Upper lobe of right lung (tissue), 1 donor: ENCODE measurements at places on chromosomes 13 and 19. TPM values are rescaled to one million over a fixed set of nuclear protein-coding genes. Genes with fewer than 3 reads are reported as not detected.

The FOSB gene
- total RNA-seq = 3.6 TPM

- no peaks in the 10 kb centered on the region for H3K36me3 ChIP-seq
- peaks cover 58% of the 10 kb centered on the region for H3K27me3 ChIP-seq
- peak overlapping the region; percentile 19 for H3K4me3 ChIP-seq
These were observed 1.3 kb downstream of the IL11 start for GRCh38 chr19:55368701-55369563.

- H3K36me3 ChIP-seq = no peaks in the 10 kb centered on the region
- no peak overlapping the region for H3K4me3 ChIP-seq
- H3K27me3 ChIP-seq = no peaks in the 10 kb centered on the region
- DNase-seq = peak; percentile 55
- no peaks in the 10 kb centered on the region for H3K4me1 ChIP-seq
These were observed 5.8 kb downstream of the GP6 start for GRCh38 chr19:55032170-55032800.

DNA sequence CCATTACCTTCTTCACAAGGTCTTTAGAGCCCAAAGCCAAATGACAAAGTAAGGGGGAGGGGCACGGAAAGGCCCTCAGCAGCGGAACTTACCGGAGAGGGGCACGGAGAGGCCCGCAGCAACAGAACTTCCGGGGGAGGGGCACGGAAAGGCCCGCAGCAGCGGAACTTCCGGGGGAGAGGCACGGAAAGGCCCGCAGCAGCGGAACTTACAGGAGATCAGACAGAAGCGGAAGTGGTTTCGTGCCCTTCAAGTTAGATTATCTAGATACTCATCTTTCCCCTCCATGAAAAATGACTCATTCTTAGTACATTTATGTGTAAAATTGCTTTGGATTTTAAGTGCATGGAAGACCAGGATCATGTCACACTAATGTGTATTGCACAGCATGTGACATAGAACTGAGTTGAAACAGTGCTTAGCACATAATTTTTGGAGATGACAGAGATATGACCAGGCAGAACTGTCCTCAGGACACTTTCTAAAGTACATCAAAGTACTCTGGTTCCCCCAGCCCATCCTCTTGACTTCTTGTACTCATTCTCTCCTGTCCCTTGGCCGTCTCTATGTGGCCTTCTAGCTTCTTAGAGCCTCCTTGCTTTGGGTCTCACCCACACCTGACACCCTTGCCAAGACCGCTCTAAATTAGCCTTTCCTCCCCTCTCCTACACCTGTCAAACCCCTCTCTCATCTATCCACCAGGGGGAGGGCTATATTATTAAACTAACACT lies 25.7 kb upstream of the TPTE2 start:
- peak; percentile 68 for DNase-seq
- peaks cover 4% of the 10 kb centered on the region for H3K4me1 ChIP-seq
- no peak overlapping the region for H3K27ac ChIP-seq
- H3K4me3 ChIP-seq = peak overlapping the region; percentile 25
- no peaks in the 10 kb centered on the region for H3K27me3 ChIP-seq

The ZNF681 gene
- 1.9 TPM for total RNA-seq

GRCh38 chr13:73551736-73552135 lies 492.9 kb downstream of the KLF5 start:
- H3K36me3 ChIP-seq = no peaks in the 10 kb centered on the region
- H3K4me3 ChIP-seq = no peak overlapping the region
- H3K4me1 ChIP-seq = no peaks in the 10 kb centered on the region
- no peak for DNase-seq

- H3K27me3 ChIP-seq = peaks cover 2% of the 10 kb centered on the region
- H3K36me3 ChIP-seq = no peaks in the 10 kb centered on the region
- peak; percentile 82 for DNase-seq
- no peak overlapping the region for H3K4me3 ChIP-seq
- H3K4me1 ChIP-seq = no peaks in the 10 kb centered on the region
- H3K27ac ChIP-seq = no peak overlapping the region
These were observed 19.8 kb upstream of the CEACAM4 start for GRCh38 chr19:41646589-41647204.

DNA sequence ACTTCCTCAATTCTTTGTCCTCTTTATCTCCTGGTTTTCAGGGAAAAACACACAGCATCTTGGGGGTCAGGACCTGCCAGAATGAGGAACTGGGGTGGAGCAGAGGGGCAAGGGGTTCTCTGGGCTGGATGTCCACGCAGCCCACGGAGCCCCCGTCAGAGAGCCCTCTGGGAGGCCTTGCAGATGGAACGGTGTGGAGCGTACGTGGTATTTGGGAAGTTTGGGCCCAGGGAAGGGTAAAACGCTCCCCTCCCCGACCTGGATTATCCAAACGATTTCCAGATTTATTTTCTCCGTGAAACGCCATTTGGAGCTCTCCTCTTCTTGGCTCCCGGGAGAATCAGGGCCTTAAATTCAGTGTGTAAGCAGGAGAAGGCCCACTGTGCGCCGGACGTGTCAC lies 51.7 kb upstream of the ZNF536 start:
- no peaks in the 10 kb centered on the region for H3K4me1 ChIP-seq
- H3K27me3 ChIP-seq = no peaks in the 10 kb centered on the region
- no peak for DNase-seq
- H3K27ac ChIP-seq = no peak overlapping the region
- no peak overlapping the region for H3K4me3 ChIP-seq

DNA sequence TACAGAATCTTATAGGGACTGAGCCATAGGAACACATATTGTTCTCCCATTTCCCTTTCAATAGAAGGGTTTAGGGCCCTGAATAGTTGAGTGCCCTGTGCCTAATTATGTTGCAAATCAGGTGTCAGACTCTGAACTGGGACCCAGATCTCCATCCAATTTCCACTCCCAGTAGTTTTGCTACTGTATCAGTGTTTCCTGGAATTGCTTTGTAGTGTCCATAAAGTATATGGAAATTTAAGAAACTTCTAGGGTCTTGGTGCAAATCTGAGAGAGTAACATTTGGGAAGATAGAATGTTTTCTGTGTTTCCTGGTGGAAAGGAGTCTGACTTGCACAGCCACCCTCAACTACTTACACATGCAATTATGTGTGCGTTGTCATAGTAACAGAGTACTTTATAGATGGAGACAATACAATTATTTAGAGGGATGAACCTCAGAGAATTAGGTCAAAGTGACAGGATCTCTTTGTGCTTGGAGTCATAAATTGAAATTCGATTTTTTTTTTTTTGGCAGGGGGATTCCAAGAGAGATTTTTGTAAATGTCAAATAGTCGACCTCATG lies 646 bp upstream of the SLC10A2 start:
- H3K36me3 ChIP-seq = no peaks in the 10 kb centered on the region
- H3K4me3 ChIP-seq = no peak overlapping the region
- no peaks in the 10 kb centered on the region for H3K4me1 ChIP-seq
- DNase-seq = no peak
- H3K27me3 ChIP-seq = no peaks in the 10 kb centered on the region

DNA sequence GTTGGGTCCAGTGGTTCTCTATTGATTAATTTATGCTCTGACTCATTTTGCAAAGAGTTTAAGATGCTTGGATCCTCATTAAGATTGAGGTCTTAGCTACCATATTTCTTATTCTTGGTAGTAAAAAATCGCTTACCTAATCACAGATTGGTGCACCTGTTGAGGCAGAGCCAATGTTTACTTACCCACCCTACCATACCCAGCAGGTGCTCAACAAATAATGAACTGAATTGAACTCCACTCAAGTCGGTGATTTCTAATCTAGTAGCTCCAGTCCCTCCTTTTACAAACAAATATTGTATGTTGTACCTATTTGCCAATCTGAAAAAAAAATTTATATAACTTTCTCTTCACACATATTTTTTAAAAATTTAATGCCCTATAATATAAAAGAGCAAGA lies 361.0 kb downstream of the FGF14 start:
- no peaks in the 10 kb centered on the region for H3K27me3 ChIP-seq
- no peak overlapping the region for H3K27ac ChIP-seq
- H3K36me3 ChIP-seq = no peaks in the 10 kb centered on the region
- H3K4me1 ChIP-seq = no peaks in the 10 kb centered on the region
- H3K4me3 ChIP-seq = no peak overlapping the region

The EFNB2 gene
- 55.1 TPM for total RNA-seq

GRCh38 chr13:85533911-85534310 lies 265.3 kb downstream of the SLITRK6 start:
- H3K27me3 ChIP-seq = no peaks in the 10 kb centered on the region
- H3K4me1 ChIP-seq = no peaks in the 10 kb centered on the region
- DNase-seq = no peak
- H3K4me3 ChIP-seq = no peak overlapping the region

DNA sequence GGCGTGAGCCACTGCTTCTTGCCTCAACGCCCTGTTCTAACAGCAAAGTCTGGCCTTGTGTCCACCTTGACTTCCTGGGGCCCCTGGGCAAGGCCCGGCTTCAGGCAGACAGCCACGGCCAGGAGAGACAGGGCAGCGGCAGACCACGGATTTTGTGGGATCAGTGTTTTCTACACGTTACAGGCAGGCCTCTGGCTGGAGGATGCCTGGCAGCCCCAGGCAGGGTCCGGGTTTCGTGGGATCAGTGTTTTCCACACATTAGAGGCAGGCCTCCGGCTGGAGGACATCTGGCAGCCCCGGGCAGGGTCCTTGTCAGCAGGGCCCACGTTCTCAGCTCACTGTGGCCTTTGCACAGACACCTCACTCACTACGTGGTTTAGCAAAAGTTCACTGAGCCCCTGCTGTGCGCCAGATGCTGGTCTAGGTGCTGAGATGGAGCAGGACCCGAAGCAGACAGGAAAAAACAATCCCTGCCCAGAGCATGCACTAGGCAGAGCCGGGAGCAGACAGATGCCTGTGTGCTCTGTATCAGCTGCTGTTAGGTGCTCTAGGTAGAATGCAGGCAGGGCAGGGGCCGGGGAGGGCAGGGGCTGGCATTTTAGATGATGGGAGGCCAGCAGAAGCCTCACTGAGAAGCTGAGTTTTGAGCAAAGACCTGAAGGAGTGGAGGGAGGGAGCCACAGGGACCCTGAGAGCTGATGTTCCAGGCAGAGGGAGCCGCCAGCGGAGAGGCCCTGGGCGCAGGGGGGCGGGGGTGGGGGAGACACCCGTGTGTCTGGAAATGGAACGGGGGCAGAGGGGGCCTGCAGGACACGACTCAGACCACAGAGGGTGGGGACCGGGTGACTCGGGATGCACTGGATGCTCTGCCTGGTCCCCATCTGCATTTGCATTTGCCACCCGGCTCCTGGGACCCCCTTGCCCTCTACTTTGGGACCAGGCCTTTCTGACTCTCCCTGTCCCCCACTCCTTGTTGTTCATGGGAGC lies 25.0 kb upstream of the NCCRP1 start:
- H3K4me3 ChIP-seq = no peak overlapping the region
- no peak overlapping the region for H3K27ac ChIP-seq
- no peaks in the 10 kb centered on the region for H3K27me3 ChIP-seq
- H3K4me1 ChIP-seq = peaks cover 8% of the 10 kb centered on the region

DNA sequence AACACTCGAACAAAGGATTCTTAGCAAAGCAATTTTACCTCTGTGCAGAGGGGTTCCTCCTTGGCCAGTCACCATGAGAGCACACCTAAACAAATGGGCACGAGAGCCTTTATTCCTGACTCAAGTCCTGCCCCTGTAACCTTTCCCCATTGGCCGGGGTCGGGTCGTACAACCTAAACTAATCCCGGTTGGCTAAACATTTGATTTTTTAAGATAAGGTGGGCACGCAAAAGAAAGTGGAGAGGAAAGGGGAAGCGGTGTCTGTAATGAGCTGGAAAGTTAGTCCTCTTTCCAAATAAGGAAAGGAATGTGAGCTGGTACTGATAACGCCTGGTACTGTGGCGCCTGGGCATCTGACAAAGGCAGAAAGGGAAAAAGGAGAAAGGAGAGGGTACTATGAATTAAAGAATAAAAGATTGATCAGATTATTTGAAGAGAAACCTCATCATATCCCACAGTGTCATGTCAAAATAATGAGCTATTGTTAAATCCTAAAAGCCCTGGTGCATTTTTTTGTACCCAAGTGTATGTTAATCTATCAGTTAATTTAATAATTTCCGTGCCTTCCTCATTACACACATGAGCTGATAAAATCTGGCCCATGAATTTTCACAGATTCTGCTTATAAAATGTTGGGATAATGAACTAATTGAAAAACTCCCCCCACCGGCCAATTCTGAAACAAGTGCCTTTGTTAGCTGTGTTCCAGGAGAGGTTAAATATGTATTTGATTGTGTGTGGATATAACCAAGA lies 335.7 kb downstream of the RFC3 start:
- H3K27ac ChIP-seq = no peak overlapping the region
- no peaks in the 10 kb centered on the region for H3K27me3 ChIP-seq
- H3K4me3 ChIP-seq = no peak overlapping the region
- no peaks in the 10 kb centered on the region for H3K4me1 ChIP-seq
- no peak for DNase-seq
- no peaks in the 10 kb centered on the region for H3K36me3 ChIP-seq
